ENCODE measurements at places on chromosomes 2 and 18.

GRCh38 chr18:73992242-73993022, 155.2 kb downstream of the FBXO15 start:
- DNase-seq: no peak

GRCh38 chr2:223897669-223898330, 47.3 kb downstream of the WDFY1 start:
- no peak for DNase-seq

- DNase-seq: no peak
These were observed 153.1 kb upstream of the PKDCC start for GRCh38 chr2:41894563-41895333.

GRCh38 chr18:7958081-7958896, 391.2 kb downstream of the PTPRM start:
- DNase-seq: no peak

DNA sequence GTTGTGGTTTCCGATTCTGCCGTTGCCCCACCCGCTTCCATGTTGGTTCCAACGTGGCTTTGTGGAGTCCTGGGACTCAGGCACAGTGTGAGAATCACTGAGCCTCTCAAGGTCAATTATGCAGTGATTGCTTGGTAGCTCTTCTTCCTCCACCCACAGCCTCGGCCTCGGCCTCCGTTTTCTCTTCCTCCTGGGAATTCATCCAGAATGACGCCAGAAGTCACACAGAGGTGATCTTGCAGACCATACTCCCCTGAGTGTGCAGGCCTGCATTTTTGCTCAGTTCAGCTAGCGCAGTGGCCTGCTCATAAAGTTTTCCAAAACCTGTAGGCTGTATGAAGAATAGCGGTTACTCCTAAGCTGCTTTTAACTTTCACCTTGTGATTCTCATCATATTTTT, 273.3 kb downstream of the GBX2 start:
- no peak for DNase-seq

- DNase-seq: no peak
These were observed 104.6 kb downstream of the EVA1A start for GRCh38 chr2:75456111-75456510.

- no peak for DNase-seq
These were observed 716.4 kb upstream of the CHAC2 start for GRCh38 chr2:53051157-53051556.

- no peak for DNase-seq
These were observed 60.1 kb downstream of the LIMS1 start for GRCh38 chr2:108594132-108594981.

- DNase-seq: no peak
These were observed 14.3 kb downstream of the GPR39 start for GRCh38 chr2:132430895-132431294.

DNA sequence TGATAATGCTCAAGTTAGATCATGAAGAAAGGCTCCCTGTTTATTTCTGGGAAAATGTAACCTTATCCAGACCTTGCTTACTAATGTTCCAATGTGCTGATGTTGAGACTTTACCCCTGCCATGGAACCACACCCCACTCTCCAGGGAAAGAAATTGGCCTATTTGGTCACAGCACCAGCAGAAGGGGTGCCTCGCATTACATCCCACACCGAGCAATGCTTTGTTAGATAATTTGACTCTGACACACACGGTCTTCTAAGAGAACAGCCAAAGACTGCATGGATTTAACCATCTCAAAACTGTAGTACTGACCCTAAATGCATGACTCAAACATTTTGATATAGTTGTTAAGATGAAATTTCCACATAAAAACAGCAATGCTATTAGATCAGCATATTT, 152.1 kb upstream of the CCDC150 start:
- peak; percentile 45 for DNase-seq

DNA sequence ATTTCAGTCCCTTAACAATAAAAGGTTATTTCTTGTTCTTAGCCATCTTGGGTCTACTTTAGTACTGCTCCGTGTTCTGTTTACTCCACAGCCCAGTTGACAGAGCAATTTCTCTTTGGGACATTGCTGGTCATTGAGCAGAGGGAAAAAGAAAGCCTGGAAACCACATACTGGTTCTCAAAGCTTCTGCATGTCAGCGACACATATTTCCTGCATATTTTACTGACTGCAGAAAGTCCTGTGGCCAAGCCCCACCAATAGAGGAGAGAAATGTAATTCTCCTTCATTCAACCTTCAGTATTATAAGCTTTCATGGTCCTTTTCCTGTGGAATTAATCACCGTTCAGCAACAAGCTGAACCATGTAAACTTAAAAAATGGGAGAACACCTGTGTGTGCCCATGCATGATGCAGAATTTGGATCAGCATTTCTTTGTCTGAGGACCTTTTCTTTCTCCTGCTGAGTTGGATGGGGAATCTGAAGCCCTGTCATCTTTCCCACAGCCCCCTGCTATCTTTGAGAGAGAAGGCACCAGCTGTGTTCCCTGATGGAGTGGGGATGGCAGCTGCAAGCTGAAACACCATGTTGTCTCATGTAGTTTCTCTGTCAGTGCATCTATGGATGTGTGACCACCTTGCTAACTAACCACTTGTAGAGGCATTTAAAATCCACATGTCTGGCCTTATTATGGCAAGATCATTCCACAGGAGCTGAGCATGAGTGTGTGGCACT, 431.6 kb downstream of the MEIS1 start:
- DNase-seq: no peak

- no peak for DNase-seq
These were observed 65.9 kb downstream of the PHLPP1 start for GRCh38 chr18:62781262-62781661.

DNA sequence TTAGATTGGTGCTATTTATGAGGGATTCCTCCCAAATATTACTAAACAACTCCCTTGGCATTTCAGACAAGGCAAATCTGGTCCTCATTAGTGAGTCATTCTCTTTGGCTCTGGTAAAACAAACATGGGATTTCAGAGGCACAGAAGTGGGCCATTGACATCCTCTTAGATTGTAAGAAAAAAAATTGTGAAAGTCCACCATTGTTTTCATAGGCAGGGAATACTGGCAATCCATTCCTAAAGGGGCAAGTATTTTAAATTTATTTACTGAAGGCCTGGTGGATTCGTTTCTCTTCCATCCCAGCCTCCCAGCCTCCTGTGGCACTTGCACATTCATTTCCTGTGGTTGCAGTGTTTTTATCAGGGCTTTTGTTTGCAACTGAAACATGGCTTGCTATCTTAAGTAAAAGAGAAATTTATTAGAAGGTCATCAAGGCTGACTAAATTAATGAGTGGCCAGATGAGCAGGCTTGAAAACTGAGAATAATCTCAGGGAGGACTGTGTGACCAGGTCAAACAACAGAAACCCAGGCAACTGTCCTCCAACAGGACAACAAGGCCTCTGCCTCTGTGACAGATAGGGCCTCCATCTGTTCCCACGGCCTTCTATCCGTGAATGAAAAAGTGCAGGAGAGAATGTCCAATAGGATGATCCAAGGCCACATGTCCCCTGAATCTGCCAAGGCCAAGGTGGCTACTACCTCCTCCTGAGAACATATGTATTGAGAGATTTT, 23.1 kb upstream of the TNFAIP6 start:
- DNase-seq: peak; percentile 3
